Parietal lobe (tissue), 2 donors: ENCODE measurements at places on chromosomes 1 and 21. TPM values are rescaled to one million over a fixed set of nuclear protein-coding genes. Genes with fewer than 3 reads are reported as not detected.

The CLCA4 gene
- total RNA-seq = not detected

The LCE6A gene
- total RNA-seq = not detected

The RNU1-2 gene
- total RNA-seq = under 0.01 TPM

The PRR9 gene
- total RNA-seq = not detected
